ENCODE measurements at places on chromosomes 11 and 22.

GRCh38 chr11:79226126-79226525 is 214.7 kb downstream of the TENM4 start:
- DNase-seq: no peak

DNA sequence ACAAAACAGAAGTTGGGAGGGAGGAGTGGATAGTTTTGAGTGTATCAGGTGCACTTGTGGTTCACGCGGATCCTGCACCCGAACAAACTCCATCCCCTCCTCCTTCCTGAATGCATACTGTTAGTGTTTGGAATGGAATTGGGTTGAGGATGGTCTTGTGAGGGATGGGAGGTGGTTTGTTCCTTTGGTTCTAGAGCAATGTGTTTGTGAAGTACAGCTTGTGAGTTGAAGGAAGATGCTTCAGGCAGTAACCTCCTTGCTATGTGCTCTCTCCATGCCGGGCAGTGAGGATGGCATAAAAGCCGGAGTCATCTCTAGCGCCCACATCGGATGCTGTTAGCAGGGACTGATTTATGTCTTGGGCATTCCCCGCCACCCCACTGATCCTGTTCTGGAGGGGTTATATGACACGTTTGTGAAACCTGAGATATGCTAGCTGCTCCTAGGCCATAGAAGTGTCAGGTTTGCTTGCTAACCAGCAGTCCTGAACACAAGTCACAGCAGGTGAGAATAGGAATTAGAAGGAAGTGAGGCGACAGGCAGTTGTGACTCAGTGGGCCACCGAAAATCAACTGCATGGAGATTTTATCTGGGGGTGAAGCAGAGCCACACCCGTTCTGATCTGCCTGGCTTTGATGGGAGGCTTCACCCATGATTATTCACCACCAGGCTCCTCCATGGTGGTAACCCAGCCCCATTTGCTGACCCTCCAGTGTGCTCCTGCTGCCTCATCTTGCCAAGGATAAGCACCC is 2.2 kb downstream of the BCR start:
- DNase-seq: no peak

GRCh38 chr11:34548278-34548677 is 34.7 kb upstream of the ELF5 start:
- no peak for DNase-seq

- no peak for DNase-seq
These were observed 6.1 kb downstream of the ARHGAP8 start for GRCh38 chr22:44758344-44758973.

DNA sequence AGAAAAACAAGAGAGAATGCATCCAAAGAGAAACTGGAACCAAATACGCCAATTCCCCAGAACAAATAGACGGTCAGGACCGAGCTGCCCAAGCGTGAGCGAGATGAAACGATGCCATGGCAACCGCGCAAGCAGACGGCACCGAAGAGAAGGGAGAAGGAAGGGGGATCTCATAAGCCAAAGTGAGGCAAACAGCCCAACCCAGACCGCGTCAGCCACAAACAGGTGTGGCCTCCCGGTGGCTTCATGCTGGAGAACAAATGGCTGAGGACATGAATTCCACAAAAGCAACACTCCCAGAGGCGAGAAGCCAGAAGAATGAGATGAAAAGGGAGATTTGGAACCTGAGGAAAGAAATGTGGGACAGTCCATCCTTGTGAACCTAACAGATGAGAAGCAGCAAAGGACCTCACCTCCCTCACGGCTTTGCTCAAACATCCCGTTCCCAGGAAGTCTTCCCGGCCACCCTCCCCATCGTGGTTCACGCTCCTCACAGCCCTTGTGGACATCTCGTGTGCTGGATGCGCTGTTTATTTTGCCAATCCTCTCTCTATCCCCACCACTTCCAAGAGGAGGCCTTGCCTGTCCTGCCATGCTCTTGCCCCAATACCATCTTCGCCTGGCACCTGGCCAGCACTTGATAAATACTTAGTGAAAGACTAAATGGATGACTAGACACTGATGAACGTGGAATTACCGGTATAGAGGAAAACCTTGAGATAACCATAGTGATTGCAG is 89.1 kb upstream of the RTL6 start:
- no peak for DNase-seq

DNA sequence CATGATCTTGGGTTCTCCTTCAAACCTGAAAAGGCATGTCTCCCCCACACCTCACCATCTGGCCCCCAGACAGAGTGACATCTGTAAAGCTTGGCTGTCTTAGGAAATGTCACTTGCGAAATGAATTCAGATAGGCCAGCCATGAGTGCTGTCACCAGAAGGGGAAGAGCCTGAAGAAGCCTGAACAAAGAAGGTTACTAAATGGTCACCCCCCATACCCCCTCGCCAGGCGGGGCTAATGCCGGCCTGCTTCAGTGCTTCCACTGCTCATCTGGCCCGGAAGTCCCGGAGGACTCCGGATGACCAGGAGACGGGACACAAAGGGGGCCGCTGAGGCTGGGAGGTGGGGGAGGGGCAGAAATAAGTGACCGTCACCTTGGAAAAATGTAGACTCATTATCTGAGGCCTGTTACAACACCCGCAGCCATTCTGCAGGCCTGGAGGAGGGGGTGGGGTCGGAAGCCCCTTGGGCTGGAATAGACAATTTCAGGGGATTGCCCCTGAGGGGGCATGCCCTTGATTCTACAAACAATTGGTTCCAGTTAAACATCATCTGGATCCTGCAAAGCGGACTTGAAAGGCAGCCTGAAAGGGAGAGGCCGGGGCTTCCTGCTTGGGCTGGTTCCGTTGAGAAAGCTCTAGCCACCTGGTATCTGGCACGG is 43.2 kb downstream of the NAT10 start:
- no peak for DNase-seq

DNA sequence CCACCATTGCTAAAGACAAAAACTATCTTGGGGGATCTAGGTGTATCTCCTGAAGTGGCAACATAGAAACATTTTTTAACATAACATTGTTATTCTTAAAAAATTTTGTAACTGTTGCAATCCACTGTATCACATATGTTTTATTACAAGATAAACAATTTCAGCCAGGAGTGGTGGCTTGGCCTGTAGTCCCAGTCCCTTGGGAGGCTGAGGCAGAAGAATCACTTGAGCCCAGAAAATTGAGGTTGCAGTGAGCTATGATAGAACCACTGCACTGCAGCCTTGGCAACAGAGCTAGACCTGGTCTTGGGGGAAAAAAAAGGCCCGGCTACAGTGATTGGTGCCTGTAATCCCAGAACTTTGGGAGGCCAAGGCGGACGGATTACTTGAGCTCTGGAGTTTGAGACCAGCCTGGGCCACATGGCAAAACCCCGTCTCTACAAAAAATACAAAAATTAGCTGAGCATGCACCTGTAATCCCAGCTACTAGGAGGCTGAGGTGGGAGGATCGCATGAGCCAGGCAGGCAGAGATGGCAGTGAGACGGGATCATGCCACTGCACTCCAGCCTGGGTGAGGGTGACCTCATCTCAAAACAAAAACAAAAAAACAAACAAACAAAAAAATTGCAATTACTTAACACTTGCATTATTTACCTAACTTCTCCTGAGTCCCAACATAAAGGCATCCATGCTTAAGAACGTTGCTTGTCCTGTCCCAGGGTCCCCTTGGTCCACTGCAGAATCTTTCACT is 1.5 kb upstream of the DEPDC5 start:
- DNase-seq: no peak

DNA sequence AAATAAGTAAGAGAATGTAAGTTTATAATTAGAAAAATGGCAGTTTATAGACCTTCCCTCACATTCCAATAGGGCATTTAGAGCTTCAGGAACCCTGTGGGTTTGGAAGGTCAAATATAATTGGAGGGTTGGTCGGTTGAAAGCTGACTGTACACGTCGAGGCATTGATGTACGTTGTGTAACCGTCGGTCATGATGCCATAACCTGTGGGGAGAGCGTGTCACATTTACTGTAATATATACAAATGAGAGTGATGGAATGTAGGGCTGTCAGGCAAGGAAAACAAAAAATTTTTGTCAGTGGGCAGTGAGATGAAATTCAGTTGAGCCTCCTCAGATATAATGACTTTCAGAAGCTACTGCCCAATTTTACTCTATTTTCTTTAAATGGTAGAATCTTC is 88.5 kb downstream of the ARL14EP start:
- DNase-seq: no peak

DNA sequence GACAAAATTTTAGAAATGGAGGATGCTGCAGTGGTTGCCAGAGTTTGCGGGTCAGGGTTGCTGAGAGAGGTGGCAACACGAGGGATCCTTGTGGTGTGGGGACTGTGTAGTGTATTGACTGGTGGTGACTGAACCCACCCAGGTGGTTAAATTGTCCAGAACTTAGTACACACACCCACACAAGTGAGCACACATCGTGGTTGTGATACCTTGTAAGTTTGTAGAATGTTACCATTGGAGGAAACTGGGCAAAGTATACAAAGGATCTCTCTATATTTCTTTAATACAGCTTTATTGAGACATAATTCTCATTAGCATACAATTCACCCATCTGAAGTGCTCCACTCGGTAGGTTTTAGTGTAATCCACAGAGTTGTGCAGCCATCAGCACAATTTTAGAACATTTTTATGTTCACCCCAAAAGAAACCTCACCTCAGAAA is 56.1 kb downstream of the MED15 start:
- no peak for DNase-seq

- DNase-seq: no peak
These were observed 10.6 kb downstream of the WNT7B start for GRCh38 chr22:45966320-45966894.

DNA sequence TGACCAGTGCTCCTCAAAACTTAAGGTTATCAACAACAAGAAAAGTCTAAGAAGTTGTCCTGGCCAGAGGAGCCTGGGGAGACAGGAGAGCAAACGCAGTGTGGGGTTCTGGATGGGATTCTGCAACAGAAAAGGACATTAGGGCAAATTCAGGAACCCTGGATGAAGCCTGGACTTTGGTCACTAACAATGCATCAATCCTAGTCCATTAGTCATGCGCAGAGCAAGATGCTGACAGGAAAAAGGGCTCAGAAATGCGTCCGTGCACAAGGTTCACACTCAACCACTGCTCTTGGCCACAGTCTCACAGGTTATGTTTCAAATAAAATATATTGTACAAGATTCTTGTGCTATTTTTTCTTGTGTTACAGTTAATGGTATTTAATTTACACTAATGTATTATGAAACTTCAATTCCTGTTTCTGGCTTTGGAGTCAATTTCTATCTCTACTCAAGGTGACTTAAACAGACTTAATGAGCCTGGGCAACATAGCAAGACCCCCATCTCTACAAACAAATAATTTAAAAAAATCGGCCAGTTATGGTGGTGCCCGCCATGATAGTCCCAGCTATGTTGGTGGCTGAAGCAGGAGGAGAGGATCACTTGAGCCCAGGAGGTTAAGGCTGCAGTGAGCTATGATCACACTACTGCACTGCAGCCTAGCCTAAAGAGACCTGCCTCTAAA is 13.6 kb downstream of the GNB1L start:
- no peak for DNase-seq

DNA sequence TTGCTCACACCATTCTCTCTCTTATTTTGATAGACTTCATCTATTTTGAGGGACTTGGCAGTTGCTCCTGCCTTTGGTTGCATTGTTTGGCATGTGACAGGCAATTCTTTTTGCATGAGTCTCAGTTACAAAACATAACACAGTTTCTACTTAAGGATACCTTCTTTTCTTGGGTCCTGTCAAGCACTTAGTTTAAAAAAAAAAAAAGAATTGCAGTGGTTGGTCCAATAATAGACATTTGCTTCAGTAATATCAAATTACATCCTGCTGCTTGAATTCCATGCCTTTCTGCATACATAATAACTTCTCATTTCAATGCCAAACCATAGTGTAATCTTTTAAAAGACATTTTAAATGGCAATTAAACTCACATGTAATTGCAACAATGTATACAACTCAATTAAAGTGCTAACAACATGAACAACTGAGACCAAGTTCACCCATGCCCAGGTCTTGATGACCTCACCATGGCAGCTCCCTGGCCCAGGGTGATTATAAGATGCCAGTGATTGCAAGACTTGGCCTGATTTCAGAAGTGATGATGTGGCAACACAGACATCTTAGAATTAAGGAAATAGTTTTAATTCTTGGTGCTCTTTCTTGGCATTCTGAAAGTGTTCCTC is 32.2 kb upstream of the PLET1 start:
- no peak for DNase-seq

DNA sequence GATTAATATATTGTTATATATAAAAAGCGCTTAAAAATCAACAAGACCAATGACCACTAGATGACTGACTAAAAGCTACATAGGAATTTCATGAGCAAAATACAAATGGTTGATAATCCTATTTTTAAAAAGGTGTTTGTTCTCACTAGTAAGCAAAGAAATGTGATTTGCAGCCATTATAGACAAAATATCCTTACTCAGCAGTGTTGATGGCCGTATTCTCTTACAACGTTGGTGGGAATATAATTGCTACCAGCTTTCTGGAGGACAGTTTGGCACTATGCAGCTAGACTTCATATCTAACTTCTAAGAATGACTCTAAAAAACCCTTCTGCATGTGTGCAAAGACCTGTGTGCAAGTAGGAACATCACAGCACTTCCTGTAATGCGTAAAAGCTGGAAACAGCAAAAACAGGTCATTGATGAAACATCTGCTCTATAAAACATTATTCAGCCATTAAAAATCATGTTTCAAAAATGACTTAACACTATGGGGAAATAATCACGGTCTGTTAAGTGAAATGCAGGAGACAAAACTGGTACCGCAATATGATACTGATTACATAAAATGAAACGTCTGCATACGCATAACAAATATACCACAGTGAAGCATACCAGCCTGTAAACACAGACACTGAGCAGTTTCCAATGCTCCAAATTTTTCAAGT is 70.1 kb upstream of the LINC01488 start:
- no peak for DNase-seq

GRCh38 chr22:17540481-17540880 is 22.8 kb upstream of the SLC25A18 start:
- no peak for DNase-seq

GRCh38 chr22:50710221-50710620 is 27.8 kb upstream of the ACR start:
- DNase-seq: no peak

DNA sequence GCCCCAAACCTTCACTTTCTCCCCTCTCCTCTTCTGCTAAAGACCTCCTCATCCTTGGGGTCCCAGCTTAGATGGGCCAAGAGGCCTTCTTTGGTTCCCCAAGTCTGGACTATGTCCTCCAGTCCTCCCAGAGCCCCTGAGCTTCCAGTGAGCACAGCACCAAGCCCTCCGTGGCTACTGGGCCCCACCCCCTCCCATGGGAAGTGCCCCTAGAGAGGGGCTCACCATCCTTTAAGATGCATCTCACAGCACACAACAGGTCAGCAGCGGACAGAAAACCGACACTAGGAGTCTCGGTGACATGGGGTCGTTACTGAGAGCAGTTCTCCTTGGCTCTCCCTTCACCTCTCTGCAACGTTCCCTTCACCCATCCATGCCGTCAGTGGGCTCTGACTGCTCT is 2.7 kb downstream of the LRRC32 start:
- no peak for DNase-seq

GRCh38 chr11:113604186-113604585 is 101.9 kb downstream of the TMPRSS5 start:
- DNase-seq: no peak

- no peak for DNase-seq
These were observed 928 bp downstream of the FBXO7 start for GRCh38 chr22:32475468-32476010.

- no peak for DNase-seq
These were observed 14.1 kb upstream of the CALCB start for GRCh38 chr11:15059132-15059915.

All from cortex of kidney (tissue), 1 donor.